ENCODE measurements at places on chromosomes 12 and 14.

GRCh38 chr12:93734784-93735183 is 57.6 kb downstream of the CRADD start:
- DNase-seq = no peak

GRCh38 chr12:19316425-19316824 is 122.9 kb upstream of the AEBP2 start:
- no peak for DNase-seq

GRCh38 chr12:121911824-121912585 is 6.4 kb upstream of the CFAP251 start:
- DNase-seq = no peak

DNA sequence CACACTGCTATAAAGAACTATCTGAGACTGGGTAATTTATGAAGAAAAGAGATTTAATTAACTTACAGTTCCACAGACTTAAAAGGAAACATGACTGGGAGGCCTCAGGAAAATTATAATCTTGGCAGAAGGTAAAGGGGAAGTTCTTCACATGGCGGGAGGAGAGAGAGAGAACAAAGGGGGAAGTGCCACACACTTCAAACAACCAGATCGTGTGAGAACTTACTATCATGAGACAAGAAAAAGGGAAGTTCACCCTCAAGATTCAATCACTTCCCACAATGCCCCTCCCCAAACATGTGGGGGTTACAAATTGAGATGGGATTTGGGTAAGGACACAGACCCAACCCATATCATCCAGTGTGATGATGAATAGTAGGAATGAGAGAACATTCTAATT is 366.5 kb downstream of the LRFN5 start:
- DNase-seq = no peak

DNA sequence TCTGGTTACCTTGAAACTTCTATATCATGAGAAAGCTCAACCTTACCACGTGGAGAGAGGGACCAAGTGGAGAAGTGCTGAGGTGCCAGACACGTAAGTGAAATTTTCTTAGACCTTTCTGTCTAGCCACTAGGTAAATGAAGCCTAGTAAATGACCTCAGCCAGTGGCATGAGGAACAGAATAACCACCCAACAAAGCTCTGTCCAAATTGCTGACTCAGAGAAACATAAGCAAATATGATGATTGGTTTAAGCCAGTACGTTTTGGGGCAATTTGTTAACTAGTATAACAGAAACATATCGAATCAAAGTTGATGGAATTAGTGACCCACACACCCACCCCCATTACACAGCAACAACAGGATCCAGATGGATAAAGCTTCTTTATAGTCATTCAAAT is 75.2 kb upstream of the MAX start:
- no peak for DNase-seq

- DNase-seq = no peak
Measured at GRCh38 chr12:112406519-112407488, 2.6 kb downstream of the RPL6 start.

GRCh38 chr12:59850268-59850667 is 254.4 kb downstream of the SLC16A7 start:
- no peak for DNase-seq

- DNase-seq = peak; percentile 10
Measured at GRCh38 chr12:26822026-26822425, 11.0 kb downstream of the ITPR2 start.

DNA sequence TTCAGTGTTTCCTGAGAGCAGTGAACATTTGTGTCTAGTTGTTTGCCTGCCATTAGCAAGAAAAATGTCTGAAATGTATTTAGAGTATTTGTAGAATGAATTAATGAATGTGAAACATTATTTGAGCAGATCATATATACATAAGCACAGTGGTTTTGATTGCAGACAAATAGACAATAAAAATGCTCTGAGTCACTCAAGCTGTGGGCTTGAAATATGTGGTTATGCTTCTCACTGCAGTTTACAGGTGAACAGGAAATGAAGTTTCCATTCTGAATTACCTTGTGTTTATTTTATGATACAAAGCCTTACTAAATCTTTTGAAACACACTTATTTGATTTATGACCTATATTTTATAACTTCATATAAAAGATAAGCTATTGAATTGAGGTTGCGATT is 827.7 kb downstream of the TMTC2 start:
- no peak for DNase-seq
